ENCODE measurements at places on chromosomes 12 and 14. TPM values are rescaled to one million over a fixed set of nuclear protein-coding genes. Genes with fewer than 3 reads are reported as not detected.

GRCh38 chr14:100914597-100915021 is 11.1 kb upstream of the RTL1 start:
- no peak for DNase-seq

DNA sequence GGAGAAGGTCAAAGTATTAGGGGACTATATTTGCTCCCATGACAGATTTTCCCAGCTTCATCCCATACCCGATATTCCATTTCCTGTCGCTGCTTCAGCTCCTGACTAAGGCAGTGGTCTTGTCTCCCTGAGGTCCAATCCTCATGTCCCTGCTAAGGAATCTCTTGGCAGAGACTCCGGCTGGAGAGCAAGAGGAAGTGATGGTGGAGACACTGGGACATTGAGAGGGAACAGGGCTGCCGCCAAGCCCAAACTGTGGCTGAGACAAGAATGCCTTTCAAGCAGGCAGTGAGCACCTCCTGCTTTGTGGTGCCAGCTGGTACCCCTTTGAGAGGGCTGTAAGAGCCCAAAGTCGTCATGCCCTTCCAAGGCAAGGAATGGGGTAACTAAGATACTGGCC is 5.5 kb downstream of the SP7 start:
- no peak for DNase-seq

- DNase-seq, result no peak
Measured at GRCh38 chr14:99029916-99030305, 242.1 kb downstream of the BCL11B start.

DNA sequence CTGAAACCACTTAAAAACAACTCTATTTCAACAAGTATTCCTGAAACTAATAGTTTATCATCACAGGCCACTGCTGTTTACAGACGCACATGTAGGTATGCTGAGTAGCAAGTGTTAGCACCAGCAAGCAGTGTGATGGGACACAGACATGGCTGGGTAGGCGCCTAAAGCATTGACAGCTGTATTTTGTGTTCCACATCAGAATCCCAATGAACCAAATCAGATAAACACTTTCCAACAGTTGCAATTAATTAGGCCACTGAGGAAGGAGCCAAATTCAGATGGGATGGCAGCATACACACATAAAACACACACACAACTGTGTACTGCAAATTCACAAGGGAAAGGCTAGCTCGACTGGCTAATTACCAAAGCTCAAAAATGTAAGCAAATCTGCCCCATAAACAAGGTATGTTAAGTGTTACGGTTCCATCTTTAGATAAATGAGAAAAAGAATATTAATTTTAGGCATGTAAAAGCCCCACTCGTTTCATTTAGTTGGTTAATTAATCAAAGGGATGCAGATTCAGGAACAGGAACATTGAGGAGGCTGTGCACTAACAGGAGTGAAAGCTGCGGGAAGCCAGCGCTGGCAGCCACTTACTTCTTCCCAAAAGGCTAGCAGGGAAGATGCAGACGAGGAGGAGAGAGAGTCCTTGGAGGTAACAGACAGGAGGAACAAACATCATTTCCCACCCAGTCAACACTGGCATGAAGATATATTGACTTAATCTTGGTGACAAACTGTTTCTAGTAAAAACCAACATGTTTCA is 33.4 kb downstream of the AMN start:
- no peak for DNase-seq

- no peak for DNase-seq
Measured at GRCh38 chr14:90778571-90779255, 37.5 kb downstream of the TTC7B start.

- no peak for DNase-seq
Measured at GRCh38 chr14:74160763-74161162, 76.0 kb downstream of the LIN52 start.

DNA sequence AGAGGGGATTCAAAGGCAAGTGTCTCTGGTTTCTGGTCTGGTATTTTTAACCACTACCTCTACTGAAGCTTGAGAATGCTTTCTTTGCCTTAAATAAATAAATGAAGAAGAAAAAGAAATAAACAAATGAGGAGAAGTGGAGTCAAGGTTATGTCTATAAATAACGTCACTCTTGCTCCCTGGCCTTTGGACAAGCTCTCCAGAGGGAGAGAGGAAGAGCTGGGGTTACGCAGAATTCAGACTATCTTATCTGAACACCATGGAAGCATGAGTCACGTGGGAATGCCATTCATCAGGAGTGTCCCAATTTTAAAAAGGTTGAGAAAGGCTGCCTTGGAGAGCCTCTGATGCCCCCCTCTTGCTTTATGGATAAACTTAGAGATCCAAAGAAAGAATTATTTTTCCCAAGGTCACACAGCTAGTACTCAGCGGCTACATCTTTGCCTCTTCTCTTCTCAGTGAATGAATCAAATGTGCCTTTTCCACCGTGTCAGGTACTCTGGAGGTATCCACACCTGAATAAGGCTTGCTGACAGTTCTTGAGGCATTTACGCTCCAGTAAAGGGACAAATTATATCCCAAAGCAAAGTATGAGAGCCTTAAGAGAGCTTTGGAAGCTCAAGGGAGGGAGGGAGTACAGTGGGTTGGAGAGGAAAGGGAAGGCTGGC is 12.9 kb upstream of the MSI1 start:
- no peak for DNase-seq

- no peak for DNase-seq
Measured at GRCh38 chr12:121861636-121862254, 3.1 kb upstream of the HPD start.

- no peak for DNase-seq
Measured at GRCh38 chr12:28857369-28857768, 291.7 kb upstream of the FAR2 start.

DNA sequence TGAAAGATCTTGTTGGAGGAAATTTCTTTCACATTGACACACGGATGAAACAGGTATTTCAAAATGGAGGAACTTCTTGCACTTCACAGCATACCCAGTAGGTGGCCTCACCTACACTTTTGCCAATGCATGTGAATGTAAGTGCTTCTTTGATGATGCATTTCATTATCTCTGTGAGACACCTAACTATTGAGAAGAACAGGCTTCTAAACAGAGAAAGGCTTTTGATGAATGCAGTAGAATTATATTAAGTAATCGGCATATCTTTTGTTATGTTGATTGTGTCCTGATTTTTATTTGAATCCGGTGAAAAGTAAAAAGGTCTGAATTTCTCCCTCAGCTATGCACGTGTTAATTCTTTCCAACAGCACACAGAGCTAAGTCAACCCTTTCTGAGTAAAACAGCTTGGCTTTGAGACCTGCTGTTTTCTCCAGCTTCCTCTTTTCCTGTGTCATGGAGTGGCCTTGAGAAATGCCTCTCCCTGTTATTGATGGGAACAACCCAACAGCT is 399.0 kb downstream of the NAV3 start:
- no peak for DNase-seq

DNA sequence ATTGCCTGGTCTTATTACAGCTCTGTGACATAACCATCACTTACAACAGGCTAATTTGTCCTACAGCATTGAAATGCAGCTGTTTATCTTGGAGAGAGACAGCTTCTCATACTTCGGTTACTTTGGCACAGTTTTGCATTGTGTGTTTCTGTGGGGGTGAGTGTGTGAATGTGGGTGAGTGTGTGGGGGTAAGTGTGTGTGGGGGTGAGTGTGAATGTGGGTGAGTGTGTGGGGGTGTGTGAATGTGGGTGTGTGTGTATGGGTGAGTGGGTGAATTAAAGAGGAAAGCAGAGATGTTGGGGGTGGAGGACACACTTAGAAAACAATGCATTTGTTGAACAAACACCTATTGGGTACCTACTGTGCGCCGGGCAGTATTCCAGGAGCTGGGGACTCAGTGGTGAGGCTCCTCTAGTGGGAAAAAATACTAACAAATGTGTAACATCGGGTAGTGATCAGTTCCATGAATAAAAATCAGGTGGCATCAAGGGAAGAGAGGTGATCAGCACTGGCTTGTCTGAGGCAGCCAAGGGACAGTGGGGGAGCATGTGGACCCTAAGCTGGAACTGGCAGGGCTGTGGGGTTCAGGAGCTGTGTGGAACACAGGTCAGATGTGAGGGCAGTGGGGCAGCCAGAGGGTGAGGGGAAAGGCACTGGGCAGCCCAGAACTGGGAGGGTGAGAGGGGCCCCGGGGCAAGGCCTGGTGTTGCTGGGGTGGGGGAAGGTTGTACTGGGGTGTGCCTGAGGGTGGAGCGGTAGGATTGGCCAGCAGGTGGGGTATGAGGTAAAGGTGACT is 44.1 kb upstream of the AMN start:
- no peak for DNase-seq

The CPM gene
- total RNA-seq, result 36.5 TPM

The IL31 gene
- not detected for total RNA-seq

The OR4Q3 gene
- not detected for total RNA-seq

The REP15 gene
- 0.82 TPM for total RNA-seq

The INSM2 gene
- not detected for total RNA-seq

The LALBA gene
- total RNA-seq, result not detected

The EML1 gene
- total RNA-seq, result 141 TPM

Measured in sigmoid colon (tissue), 7 donors.